Foreskin fibroblast (primary cell): ENCODE measurements at places on chromosomes 11 and 22.

GRCh38 chr22:37126882-37127281, 17.4 kb upstream of the TMPRSS6 start:
- no peak for DNase-seq

DNA sequence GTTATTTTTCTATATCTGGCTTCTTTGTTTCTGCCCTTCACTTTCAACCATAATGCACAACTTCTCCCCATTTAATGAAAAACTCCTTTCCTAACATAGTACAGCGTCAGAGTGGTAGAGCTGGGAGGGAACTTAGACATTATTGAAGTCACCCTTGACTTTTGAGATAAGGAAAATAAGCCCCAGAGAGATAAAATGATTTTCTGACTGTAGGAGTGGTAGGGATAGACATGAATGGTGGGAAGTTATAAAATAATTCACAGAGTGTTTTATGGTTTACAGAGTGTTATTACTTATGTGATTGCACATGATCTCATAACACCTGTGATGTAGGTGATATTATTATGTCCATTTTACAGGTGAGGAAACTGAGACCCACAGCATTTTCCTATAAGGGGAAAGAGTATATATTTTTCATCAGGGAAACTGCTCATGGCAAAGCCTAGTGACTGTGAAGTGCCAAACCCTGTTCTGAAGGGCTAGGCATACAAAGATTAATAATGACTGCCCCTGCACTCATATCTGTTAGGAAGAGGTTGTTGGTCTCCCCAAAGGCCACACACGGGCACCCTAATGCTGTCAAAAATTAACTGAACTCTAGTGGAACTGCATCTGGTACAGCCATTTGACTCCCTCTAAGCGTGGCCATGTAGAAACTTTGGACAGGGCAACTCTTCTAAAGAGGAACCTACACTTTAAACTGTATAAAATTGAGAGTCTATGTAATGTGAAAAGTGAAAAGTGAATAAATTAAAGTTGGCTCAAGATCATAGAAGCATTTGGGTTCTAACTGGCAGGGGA, 61.1 kb upstream of the PICALM start:
- DNase-seq, result no peak

- peak; percentile 6 for DNase-seq
Observed at GRCh38 chr11:33089776-33090175, 50.4 kb downstream of the TCP11L1 start.

- no peak for DNase-seq
Observed at GRCh38 chr11:110303414-110303826, 7.0 kb upstream of the RDX start.

- DNase-seq, result no peak
Observed at GRCh38 chr11:71095294-71095850, 157.0 kb downstream of the SHANK2 start.

GRCh38 chr11:118789501-118790356, 1.2 kb downstream of the DDX6 start:
- DNase-seq, result peak; percentile 23

GRCh38 chr11:28514391-28514790, 406.2 kb downstream of the METTL15 start:
- DNase-seq, result no peak
